Stimulated activated CD4-positive, alpha-beta T cell treated with anti-CD3 and anti-CD28 coated beads, Interleukin-2, amount 100 ng/mL, for 48 hours (primary cell): ENCODE measurements at places on chromosomes 5 and 9.

DNA sequence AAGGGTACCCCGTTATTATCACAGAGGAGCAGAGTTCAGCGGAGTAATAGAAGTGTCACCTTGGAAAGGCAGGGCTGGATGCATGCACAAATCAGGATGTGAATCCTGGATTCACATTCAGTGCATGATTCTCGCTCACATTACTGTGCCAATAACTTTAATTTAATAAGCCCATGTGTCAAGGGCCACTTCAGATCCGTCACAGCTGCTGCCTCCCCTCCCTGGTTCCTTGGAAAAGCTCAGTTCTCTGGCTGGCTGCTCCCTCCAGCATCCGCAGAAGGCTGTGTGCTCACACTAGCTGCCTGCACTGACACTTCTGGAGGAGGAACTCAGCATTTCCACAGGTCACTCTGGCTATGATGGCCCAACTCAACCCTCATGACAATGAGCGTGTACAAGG is 256.8 kb upstream of the ADAMTS16 start:
- DNase-seq: no peak

GRCh38 chr9:130884542-130885483 is 11.8 kb downstream of the QRFP start:
- DNase-seq: no peak

DNA sequence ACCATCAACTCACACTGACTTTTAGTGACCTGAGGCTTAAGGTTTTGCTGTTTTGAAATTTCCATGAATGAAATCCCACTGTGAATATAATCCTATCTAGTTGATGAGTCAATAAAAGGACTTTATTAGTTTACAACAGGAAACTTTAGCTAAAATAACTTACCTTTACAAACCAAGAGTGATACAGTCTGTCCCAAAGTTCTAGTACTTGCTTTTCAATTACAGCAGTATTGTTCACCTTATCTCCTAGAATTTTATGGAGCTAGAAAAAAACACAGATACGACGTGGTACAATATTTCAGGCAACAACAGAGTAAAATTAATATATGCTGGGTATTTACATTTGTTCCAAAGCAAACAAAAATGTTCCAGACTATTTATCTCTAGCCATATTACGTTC is 46.9 kb upstream of the CTNNAL1 start:
- DNase-seq: no peak

GRCh38 chr9:33861917-33862453 is 45.0 kb downstream of the UBE2R2 start:
- DNase-seq: no peak

GRCh38 chr9:1415146-1415545 is 365.0 kb downstream of the DMRT2 start:
- DNase-seq: no peak

- no peak for DNase-seq
These were observed 136.7 kb downstream of the EDIL3 start for GRCh38 chr5:84248013-84248412.

DNA sequence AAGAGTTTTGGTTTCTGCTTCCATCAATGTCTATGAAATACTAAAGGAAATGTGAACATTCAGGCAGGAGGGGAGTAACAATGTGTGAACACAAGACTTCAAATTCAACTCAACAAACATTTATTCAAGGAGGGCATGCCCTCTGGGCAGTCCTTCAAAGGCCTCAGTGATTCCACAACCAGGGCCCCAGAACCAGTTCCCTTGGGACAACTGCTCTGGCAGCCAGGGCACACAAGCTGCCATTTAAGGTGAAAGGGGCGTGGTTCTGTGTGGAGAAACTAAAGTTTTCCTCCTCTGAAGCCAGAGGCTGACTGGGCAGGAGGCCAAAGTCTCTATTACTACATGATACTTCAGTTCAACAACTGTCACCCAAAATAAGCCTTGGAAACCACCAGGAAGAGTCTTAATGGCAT is 3.2 kb downstream of the RBM18 start:
- DNase-seq: no peak

DNA sequence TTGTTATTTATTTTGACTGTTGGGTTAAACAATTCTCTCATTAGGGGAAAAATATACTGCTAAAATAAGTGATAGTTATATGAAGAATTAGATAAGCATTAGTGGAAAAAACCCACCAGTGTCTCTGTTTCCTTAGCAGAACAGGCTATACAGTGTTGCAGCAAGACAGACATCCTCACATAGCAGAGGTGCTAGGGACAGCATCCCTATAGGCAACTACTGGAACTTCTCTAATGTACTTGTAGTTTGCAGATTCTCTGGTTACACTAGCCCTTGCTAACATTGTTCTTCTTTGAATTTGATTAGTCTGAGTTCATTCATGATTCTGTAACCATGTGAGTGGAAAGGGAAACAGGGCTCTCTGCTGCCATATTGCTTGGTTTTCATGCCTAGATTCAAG is 661.8 kb upstream of the RGMB start:
- no peak for DNase-seq

- no peak for DNase-seq
These were observed 53.3 kb downstream of the MCCC2 start for GRCh38 chr5:71640408-71640807.

GRCh38 chr5:36662291-36662851 is 56.0 kb downstream of the SLC1A3 start:
- no peak for DNase-seq

DNA sequence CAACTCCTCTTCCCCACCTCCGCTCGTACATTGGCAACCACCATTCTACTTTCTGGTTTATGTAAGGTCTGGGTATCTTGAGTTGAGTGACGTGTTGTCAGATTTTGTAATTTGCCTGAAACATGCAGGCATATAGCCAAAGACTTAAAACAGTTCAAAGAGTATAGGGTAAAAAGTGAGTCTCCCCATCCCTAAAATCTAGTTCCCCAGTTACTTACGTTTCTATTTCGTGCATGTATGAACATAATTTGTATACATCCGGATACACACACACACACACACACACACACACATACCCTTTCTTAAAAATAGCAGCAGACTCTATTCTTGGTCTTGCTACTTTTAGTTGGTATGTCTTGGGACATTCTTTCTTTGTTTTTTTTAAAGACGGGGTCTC is 915 bp downstream of the HSDL2 start:
- no peak for DNase-seq

- no peak for DNase-seq
These were observed 41.2 kb downstream of the PDCD1LG2 start for GRCh38 chr9:5551368-5552150.

GRCh38 chr9:110700953-110701352 is 32.4 kb downstream of the MUSK start:
- no peak for DNase-seq

DNA sequence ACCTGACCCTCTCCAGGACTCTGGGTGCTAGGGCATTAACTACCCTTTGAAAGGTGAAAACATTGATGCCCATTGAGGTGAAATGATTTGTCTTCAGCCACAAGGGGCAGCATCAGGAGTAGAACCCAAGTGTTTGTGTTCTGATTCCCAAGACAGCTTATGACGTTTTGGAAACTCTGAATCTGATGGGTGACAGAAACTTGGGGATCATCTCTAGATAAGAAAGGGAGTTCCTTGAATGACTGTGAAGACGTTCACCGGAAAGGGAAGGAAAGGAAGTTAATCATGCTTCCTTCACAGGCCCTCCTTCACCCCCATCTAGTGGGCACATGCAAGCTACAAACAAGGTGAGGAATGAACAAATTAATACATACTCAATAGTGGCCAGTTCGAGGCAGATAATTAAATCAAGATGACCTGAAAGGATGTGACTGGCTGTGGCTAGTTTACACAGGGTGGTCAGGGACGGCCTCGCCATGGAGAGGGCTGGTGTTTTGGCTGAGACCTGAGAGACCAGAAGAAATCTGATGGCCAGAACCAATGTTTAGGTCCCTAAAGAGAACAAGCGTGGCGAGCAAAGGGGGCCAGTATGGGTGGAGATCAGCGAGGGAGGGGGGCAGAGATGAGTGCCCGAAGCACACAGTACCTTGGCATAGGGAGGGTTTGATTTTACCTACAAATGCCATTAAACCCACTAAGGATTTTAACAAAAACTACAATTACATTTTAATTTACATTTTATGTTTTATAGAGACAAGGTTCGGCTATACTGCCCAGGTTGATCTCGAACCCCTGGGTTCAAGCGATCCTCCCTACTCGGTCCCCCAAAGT is 937 bp upstream of the SLC26A2 start:
- peak; percentile 34 for DNase-seq

GRCh38 chr9:73202980-73203379 is 51.3 kb downstream of the ANXA1 start:
- no peak for DNase-seq

GRCh38 chr9:134960701-134961181 is 43.0 kb upstream of the FCN1 start:
- no peak for DNase-seq

DNA sequence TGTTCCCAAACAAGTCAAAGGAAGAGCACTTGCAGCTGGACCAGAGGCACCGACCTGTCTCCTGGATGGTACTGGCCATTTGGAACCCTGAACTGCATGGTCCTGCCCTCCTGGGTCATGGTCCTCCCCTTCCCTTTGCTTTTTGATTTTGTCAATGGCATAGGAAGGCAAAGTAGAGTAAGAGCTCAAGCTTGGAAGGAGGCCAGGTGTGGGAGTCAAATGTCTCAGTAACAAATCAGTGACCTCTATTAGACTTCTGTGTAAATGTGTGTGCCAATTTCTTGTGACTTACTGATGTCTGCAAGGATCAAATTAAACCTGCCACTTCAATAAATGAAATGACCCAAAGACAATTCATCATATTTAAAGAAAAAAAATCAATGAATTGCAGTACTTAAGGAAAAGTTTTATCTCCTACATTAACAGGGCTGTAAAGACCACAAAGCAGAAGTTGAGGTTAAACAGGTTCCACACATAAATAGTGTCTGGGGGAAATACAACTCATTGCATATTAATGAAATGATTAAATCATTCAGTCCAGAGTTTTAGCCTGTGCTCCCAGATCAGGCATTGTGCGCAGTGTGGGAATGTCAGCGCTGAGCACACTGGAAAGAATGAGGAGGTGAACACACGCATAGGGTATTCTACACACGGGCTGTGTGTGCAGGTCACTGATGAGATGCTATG is 32.7 kb downstream of the OSMR start:
- DNase-seq: no peak

DNA sequence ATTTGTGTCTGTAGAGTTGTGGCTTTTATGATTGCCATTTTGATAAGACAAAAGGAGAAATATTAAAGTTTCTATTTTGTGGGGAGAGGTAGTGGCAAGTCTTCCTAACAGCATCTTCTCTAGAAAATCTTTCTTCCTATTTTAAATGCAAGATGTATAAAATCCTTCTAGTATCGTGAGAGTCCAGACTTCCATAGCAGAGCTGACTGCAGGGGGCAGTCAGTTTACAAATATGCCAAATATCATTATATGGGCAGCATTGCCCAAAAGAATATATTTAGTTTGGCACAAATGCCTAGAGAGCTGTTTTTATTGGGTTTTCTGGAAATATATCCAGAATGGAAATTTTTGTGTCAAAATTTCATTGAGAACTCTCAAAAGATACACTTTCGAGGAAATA is 82.1 kb upstream of the ALDH1A1 start:
- DNase-seq: no peak

DNA sequence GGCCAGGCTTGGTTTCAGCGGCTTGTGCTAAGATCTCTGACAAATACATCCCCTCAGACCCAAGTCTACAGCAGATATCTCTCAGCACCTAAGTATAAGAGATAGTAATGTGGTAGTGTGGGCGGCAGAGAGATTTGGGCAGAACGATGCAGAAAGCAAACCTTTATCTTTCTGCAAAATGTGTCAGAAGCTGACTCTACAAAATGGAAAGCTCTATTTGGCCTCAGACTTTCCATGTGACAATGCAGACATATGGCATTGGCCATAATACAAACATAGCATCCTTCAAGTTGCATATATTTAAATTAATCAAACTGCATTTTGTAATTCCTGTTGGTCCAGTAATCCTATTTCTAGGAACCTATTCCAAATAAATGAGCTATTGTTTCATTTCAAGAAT is 102.5 kb upstream of the RAI14 start:
- no peak for DNase-seq

DNA sequence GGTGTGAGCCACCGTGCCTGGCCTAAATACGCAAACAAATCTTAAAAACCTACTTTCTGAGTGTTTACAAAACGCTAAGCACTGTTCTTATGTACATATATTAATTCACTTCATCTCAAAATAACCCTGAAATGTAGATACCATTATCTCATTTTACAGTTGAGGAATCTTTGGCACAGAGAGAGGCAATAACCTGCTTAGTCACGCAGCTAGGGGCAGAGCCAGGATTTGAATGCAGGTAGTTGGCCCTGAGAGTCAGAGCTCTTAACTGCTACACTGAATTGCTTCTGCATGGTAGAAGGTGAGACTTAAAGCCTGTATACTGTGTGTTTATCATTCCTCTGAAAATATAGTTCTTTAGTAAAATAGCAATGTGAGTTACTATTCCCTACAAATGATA is 21.9 kb downstream of the ARHGEF37 start:
- DNase-seq: no peak

- peak; percentile 50 for DNase-seq
These were observed at the start of gene CDC14B for GRCh38 chr9:96619491-96620180. Gene CDC14B, minus strand, starts transcription at chr9:96619843. Its CDS starts 465 bp downstream, at chr9:96619378.

- no peak for DNase-seq
These were observed 3.1 kb downstream of the GFRA3 start for GRCh38 chr5:138271281-138271680.

- no peak for DNase-seq
These were observed 185.0 kb downstream of the MED10 start for GRCh38 chr5:6193310-6193709.

DNA sequence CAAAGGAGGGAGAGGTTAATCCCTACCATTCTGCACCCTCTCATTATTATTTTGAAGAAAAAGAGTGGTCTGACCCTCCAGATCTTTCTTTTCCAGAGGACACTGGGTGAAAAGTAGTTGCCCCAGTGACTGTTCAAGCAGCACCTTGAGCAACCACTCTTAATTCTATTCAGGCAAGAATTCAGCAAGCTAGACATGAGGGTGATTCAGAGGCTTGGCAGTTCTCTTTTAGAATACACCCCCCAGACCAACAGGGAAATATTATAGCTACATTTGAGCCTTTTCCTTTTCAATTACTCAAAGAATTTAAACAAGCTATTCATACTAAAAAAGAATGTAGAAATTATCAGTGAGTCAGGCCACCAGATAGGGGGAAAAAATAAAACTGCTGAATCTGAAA is 178.3 kb downstream of the MRPS30 start:
- no peak for DNase-seq

GRCh38 chr5:117204404-117204803 is 629.8 kb upstream of the SEMA6A start:
- DNase-seq: no peak

- DNase-seq: no peak
These were observed 15.6 kb upstream of the ADRB2 start for GRCh38 chr5:148810823-148811222.

- no peak for DNase-seq
These were observed 42.4 kb downstream of the STARD4 start for GRCh38 chr5:111469903-111470302.
